ENCODE measurements at places on chromosomes 13 and 19. TPM values are rescaled to one million over a fixed set of nuclear protein-coding genes. Genes with fewer than 3 reads are reported as not detected.
A peak's percentile ranks its signal among the peaks of the same experiment; 100 is the strongest.

The ZNF208 gene
- total RNA-seq = not detected

- no peak for DNase-seq
These were observed 34.0 kb downstream of the KLF5 start for GRCh38 chr13:73092829-73093228.

The B3GNT8 gene
- not detected for total RNA-seq

- DNase-seq = no peak
These were observed 34.4 kb downstream of the AP1M1 start for GRCh38 chr19:16232127-16232526.

DNA sequence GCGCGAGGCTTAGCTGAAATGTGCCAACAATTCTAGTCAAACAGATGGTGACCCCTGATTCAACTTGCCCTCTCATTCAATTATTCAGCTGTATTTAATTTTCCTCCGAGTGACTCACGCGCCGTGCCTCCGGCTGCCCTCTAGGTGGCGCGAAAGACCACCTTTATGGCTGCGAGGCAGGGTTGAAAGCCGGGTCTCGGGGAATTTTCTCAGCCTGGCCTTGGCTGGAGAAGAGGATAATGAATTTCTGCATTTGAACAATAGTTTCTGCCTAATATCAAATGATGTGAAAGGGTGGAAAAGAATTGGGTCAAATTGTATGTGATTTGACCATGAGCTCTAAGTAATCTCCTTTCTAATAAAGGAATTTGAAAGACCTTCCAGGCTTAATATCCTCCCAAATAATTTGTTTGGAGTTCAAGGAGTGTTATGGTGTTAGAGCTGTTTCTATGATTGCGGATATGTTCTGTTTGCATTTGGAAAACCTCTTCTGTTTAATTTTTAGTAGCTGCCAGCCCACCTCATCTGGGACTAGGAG is 310.9 kb downstream of the ZNF536 start:
- peak; percentile 12 for DNase-seq

- no peak for DNase-seq
These were observed 72.4 kb upstream of the ZDHHC20 start for GRCh38 chr13:21531455-21531854.

DNA sequence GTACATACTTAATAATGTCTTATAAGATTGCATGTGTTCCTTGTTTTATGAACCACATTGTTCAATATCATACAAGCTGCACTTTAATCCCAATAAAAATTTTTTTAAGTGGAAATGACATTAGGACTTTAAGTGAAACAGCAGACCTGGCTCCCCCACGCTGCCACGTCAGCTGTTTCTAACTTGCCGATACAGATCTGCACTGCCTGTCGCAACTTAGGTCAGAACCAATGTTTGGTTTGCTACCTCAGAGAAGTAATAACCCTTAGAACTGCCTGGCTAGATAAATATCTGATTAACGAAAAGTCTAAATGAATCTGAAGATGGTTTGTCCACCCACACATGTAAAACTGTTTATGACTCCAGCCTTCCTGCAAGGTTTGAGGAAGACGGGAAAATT is 327.5 kb upstream of the DACH1 start:
- no peak for DNase-seq

The PSG6 gene
- total RNA-seq = not detected

- no peak for DNase-seq
These were observed 34.2 kb upstream of the ARGLU1 start for GRCh38 chr13:106602178-106602577.

The SYCN gene
- total RNA-seq = not detected

The TJP3 gene
- total RNA-seq = 69.6 TPM

The ZNF85 gene
- total RNA-seq = 2.5 TPM

- no peak for DNase-seq
These were observed 14.6 kb upstream of the SLC7A10 start for GRCh38 chr19:33240181-33240771.

GRCh38 chr19:35318679-35319448 is 10.1 kb upstream of the CD22 start:
- peak; percentile 93 for DNase-seq

- no peak for DNase-seq
These were observed 1757.8 kb downstream of the PCDH9 start for GRCh38 chr13:65472336-65472735.

GRCh38 chr13:50456111-50456510 is 387.4 kb downstream of the DLEU7 start:
- no peak for DNase-seq

The PRODH2 gene
- 0.44 TPM for total RNA-seq

DNA sequence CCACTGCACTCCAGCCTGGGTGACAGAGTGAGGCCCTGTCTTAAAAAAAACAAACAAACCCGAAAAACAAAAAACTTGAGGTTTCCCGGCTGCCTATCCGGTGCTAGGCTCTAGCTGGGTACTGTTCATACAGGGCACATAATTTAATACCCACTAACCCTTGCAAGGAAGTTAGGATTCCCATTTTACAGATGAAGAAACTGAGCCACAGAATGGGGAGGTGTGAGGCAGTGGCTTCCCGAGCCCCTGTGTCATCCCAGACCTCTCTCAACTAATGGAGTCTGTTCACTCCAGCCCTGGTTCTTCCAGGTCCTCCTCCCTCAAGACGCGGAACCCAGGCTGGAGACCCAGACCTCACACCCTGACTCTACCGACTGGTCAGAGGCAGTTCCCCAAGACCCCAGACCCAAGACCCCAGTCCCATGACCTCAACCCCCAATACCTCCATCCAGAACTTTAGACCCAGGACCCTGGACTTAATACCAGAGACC is 576 bp downstream of the APBA3 start:
- no peak for DNase-seq

- DNase-seq = no peak
These were observed 11.6 kb downstream of the SPATA13 start for GRCh38 chr13:24172071-24172470.

GRCh38 chr19:34732612-34733211 is 1.3 kb upstream of the ZNF181 start:
- DNase-seq = no peak

- DNase-seq = no peak
These were observed 489.7 kb downstream of the COG6 start for GRCh38 chr13:40145139-40145538.

DNA sequence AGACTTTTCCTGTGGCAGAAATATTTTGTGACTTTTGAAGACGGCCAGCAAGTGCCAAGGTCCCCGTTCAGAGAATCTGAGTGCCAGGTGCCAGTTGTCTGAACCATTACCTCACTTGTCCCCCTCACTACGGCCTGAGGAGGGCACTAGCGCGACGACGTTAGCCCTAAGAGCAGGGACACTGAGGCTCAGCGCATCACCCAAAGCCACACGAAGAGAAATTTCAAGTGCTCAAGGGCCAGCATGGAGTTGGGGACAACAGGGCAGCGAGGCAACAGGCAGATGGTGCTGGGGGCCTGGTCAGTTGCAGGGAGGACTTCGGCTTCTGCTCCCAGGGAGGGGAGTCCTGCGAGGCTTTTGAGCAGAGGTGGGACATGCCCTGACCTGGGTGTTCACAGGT is 9.5 kb upstream of the TYK2 start:
- DNase-seq = no peak

The OR7C1 gene
- not detected for total RNA-seq

The SOX1 gene
- total RNA-seq = not detected

GRCh38 chr13:80612804-80613203 is 271.9 kb upstream of the SPRY2 start:
- DNase-seq = no peak

- DNase-seq = no peak
These were observed 8.0 kb downstream of the SIRT6 start for GRCh38 chr19:4174213-4174894.

The ZNF20 gene
- 1.0 TPM for total RNA-seq

DNA sequence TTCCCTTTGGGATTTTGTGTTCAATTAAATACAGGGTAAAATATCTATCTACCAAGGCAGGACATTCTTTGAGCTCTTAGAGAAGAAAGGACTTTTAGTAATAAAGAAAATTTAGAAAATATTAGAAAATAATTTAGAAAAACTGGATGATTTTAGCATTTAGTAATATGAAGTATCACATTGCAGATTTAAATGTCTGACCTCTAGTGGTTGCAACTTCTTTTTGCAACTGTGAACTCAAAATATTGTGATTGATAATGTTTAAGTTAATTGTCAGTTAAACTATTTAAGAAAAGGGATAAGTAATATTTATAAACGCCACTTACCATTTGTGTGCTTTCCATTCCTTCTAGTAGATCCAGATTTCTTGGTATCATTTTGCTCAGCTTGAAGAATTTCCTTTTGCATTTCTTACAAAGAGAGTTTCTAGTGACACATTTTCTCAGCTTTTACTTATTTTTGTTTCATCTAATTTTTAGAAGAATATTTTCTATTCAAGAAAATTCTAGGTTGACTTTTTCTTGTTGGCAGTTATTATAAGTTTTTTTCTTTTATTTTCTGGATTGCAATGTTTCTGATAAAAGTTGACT is 10.3 kb upstream of the POSTN start:
- no peak for DNase-seq

The COX6B2 gene
- 2.4 TPM for total RNA-seq

The ALOX5AP gene
- total RNA-seq = not detected

DNA sequence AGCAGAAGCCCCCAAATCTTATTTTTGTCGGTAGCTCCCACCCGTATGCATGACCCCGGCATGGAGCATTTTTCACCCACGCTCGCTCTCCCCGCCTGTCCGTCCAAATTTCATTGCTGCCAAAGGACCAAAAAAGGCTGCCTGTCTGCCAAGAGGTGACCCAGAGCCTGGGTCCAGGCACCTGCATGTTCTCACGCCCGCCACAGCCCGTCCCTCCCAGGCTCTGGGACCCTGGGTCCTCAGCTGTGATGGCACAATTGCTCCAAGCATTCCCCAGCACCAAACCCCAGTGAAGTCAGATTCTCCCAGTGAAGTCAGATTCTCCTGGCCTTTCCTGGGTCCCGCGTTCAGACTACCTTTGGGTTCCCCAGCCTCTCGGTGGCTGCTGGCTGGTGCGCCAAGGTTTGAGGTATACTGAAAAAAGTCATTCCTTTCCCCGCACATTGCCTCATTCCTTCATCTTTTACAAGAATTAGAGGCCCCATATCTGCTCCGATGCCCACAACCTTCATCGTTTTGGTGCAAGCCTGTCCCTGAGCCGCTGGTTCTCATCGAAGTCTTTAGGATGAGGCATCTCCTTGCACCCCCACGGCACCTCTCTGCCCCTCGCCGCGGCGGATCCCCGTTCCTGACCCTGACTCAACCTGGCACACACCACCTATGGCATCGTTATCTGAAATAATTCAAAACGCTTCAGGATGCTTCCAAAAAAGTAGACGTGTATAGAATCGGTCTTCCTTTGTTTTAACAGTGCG is 59.3 kb upstream of the F7 start:
- DNase-seq = no peak

DNA sequence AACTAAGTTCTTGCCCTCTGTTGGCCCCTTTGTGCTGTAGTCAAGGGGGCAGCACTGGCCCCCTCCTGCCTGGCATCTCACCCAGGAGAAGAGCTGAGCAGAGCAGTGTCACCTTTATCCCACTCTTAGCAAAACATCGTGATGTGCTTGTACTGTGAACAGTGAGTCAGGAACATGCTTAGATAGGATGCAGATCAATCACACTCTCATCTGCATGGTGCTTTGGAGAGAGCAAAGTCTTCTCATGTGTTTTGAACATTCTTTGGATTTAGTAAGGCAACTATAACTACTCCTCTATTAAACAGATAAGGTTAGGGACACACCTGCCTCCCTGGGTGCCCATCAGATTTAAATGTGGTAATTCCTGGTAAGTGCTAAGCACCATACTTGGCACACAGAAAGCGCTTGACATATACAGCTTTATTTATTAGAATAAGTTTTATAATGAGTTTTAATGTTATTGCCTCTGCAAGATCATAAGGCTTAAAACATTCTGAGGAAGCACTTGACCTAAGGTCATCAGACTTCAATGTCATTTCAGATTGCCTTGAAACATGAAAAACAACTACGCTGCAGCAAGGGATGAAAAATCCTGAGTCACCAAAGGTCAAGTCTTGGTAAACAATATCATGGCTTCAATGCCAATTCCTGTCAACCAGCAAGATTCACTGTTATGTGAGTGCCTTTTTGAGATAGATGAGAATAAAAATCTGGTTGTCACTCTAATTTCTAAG is 82.4 kb upstream of the IRS2 start:
- no peak for DNase-seq

GRCh38 chr19:2335848-2336247 is 7.4 kb downstream of the SPPL2B start:
- DNase-seq = no peak

The FREM2 gene
- total RNA-seq = 0.05 TPM

DNA sequence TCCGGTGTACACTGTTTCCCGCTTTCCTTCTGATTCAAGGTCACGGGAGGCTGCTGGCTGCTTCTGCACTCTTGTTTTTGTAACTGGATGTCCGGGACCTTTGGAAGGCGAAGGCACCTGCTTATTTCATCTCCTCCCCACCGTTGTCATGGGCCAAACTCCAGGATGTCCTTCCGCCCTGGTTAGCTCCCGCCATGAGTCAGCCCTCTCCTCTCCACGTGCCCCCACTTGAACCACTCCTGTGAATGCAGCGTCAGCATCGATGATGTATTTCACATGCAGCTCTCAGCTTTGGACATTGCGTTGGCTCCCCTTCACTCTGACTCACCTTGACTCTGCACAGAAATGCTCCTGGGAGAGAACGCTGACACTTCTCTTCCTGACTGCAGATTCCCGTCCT is 5.5 kb upstream of the GALP start:
- DNase-seq = no peak

GRCh38 chr19:58558066-58558622 is at the start of gene UBE2M:
Gene UBE2M, minus strand, starts transcription at chr19:58558611. Its CDS starts 230 bp downstream, at chr19:58558381.
- DNase-seq = no peak

The REXO1 gene
- 52.2 TPM for total RNA-seq

DNA sequence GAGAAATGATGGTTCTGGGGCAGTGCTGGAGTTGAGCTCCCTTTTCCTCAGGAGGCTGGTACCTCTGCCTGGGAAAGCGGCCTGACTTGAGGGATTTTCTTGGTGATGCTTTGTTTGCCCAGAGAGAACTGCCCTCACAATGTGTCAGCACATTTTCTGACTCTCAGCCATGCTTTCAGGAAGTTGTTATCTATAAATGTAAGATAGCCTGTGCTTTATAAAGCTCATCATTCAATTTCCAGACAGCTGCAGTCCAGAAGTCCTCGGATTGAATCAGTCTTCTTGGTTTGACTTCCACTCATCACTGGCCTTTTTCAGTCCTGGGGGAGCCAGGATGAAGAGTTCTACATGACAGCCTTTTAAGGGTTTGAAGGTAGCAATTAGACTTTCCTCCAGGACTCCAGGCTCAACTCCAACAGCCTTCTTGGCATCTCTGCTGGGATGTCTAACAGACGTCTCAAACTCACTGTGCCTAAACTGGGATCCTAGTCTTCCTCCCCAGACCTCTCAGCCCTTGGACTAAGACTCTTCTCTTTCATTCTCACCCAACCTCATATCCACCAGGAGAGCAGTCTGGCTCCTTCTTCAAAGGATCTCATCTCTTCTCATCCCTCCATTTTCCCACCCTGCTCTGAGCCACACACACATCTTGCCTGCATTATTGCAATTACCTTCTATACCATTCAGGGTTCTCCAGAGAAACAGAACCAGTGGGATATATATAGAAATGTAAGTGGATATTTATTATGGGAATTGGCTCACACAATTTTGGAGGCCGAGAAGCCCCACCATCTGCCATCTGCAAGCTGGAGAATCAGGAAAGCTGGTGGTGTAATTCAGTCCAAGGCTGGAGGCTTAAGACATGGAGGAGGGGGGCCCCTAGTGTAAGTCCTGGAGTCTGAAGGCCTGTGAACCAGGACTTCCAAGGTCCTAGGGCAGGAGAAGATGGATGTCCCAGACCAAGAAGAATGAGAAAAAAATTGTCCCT is 13.1 kb downstream of the ERICH6B start:
- DNase-seq = no peak

GRCh38 chr13:21686751-21687391 is 16.0 kb downstream of the FGF9 start:
- DNase-seq = no peak

GRCh38 chr13:94550062-94550738 is 45.8 kb downstream of the TGDS start:
- DNase-seq = no peak

Measured in HCT116 (cell line).